ENCODE measurements at places on chromosomes 6 and 20.

GRCh38 chr6:35053701-35054100, 87.4 kb downstream of the TCP11 start:
- no peak for DNase-seq

- DNase-seq: no peak
Measured at GRCh38 chr6:38755874-38756273, 40.8 kb downstream of the DNAH8 start.

DNA sequence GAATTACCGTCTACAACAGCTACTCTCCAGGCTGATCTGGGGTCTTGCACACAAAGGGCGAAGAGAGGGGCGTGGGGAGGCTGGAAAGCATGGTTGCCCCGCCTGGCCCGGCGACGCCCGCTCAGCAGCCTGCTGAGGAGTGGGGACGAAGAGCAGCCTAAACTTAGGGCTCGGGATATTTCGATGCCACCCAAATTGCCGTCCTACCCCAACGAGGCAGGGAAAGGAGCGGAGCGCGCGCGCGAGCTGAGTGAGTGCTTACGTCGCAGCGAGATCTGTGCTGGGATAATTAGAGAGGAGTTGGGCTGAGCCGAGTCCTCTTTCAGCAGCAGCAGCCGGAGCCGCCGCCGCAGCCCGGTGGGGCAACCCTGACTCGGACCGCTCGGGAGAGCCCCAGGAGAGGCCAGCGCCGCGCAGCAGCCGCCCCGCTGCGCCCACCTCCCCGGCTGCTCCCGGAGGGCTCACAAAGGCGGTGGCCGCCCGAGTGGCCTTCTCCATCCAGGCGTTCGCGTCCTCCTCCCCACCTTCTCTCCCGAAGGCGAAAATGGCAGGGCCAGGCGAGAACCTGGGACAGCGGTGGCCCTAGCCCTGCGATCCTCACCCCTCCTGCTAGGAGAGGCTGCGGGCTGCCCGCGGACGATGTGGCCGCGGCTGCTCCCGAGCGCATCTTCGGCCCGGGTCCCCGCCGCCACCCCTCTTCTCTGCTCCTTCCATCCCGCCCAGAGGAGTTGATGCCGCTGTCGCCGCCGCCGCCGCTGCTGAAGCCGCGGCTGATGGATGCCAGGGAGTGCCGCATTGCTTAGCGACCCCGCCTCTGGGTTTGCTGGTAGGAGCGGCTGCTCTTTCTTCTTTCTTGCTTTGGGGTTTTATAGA, at the start of gene CLVS2:
Gene CLVS2 (plus strand): TSS at position 315 of the 873 bp plus-strand sequence. CDS start 1,543 bp downstream, outside the sequence.
- no peak for DNase-seq

- no peak for DNase-seq
Measured at GRCh38 chr6:128743974-128744765, 138.8 kb upstream of the LAMA2 start.

- DNase-seq: no peak
Measured at GRCh38 chr6:161503570-161503969, 229.7 kb upstream of the AGPAT4 start.

DNA sequence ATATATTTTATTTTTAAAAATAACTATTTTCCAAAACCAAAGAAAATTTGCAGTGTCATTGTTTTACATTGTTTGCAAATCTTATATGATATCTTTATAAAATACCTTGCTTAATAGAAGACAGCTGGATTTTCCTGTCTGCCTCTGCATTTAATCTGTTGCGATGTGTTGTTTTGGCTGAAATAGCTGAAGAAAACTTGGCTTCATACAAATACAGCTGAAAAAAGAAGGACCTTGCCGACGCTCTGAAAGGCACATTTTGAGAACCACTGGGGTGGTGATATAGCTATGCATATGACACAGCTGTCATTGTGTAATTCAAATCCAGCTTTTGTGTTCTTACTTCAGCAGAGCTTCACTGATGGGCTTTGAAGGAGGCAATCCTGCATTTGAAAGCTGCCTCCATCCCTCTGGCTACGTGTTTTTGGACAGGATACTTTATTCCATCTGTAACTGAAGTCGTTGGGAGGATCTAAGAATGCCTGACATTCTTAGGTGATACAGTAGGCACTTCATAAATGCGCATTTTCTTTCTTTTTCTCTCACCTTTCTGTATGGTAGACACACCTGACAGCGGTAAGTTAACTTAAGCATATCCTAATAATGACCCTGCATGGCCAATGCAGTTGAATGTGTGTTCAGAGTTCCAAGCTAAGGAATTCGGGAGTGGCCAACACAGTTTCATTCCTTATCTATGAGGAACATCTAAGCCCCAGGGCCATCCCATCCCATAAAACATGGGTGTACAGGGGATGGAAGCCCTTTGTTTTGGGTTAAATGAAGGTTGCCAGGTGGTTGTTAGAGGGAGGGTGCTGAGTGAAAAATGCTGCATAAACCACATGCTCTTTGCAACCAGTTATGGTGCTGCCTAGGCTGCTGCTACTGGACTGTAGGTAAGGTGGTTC, 213.0 kb downstream of the TFAP2A start:
- no peak for DNase-seq

DNA sequence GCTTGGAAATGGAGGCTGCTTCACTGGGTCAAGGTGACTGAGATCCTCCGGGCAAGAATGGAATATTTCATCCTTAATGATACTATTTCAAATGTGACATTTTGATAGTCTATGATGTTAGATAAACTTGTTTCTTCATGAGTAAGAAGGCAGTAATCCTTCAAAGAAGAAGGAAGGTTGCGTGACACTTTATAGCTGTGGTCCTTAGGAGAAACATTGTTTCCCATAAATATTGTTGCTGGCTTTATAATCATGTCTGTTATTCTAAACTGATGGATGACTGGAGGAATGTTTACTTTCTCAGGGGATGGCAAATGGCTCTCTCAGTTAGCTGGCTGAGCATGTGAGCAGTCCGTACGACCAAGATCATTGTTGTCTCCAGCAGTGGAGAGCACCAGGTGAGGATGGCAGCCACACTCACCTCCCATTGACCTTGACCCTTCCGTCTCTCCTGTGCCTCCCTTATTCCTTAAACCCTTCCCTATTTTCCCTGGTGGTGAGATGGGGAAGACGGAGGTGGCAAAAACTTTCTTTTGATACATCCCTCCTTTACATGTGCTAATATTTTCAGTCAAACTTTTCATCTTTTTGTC, 171.2 kb upstream of the OLIG3 start:
- DNase-seq: no peak

- no peak for DNase-seq
Measured at GRCh38 chr6:3913077-3913957, 64.1 kb downstream of the FAM50B start.

GRCh38 chr6:35008858-35009257, 119.8 kb downstream of the ANKS1A start:
- DNase-seq: no peak

DNA sequence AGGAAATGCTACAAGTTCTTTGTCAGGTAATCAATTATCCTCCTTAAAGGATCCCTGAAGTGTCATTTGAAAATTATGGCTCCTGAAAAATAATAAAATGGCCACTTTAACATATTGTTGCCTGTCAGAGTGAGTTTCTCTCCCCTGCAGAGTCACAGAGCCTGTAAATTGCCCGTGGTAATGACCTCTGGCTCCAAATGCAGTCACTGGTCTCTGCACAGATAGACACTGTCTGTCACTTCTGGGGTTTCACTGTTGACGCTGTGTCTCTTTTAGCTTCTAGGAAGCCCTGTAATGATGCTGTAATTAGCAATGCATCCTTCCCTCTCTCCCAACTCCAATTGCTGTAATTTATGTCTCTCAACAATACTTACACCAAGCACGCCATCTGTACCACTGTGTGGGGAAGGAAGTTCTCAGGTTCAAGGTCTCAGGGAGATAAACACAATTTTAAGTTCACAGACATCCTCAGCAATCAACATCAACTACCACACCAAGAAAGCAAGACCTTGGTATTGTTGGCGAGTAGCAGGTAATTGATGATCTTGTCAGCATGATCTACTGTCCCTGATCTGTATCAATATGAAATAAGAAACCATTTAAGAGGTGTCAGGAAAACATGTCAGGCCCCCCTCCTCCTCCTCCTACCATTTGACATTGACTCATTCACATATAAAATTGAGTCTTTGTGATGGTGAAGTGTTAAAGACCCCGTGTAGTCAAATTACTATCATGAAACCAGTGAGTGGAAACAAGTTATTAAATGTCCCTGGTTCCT, 91.2 kb upstream of the SULF2 start:
- no peak for DNase-seq

DNA sequence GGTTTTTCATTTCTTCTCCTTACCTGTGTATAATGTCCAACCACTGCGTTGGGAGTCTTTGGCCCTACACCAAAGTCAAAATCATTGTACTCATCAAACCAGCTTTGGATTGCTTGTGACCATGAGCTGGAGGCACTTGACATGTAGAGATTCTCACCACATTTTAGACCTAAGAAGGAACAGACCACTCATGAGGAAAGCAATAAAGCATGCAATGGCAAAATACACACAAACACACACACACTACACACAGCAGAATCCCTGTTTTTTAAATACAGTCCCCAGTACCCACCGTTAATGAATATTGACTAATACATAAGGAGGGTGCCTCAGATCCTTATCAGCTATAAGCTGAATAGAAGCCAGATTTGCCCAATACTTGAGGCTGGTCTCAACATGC, 10.5 kb downstream of the CRISP3 start:
- no peak for DNase-seq

DNA sequence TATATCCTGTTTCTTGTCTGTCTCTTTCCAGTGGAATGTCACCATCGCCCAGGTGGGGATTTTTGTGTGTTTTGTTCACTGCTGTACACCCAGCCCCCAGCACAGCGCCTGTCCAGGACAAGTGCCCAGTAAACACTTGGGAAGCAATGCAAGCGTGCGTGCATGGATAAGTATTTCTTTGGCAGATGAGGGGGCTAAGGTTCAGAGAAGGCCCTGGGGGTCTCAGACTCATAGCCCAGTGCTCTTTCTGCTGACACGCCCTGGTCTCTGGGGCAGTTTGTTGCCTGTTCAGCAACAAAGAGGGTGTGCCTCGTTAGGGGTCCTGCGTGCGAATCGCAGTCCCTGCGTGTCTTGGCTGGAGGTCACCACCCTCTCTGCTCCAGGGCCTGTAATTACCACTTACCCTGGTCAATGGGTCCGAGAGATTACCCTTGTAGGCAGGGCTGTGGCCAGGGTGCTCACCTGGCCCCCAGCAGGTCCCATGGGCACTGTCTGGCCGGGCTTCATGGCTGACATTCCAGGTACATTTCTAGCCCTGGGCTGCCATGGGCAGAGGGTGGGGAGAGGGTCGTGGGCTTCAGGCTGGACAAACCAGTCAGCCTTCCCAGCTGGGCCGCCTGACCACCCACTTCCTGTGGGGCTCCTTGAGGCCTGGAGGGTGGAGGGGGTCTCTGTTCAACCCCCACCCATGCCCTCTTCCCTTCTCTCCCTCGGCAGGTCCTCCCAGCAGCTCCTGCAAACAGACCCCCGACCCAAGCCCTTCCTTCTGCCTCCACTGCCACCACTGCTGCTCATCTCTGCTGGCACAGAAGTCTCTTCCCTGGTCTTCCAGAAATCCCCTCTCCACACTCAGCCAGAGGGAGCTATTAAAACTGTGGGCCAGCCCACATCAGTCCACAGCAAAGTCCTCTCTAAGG, 87.1 kb downstream of the CEBPB start:
- DNase-seq: no peak

DNA sequence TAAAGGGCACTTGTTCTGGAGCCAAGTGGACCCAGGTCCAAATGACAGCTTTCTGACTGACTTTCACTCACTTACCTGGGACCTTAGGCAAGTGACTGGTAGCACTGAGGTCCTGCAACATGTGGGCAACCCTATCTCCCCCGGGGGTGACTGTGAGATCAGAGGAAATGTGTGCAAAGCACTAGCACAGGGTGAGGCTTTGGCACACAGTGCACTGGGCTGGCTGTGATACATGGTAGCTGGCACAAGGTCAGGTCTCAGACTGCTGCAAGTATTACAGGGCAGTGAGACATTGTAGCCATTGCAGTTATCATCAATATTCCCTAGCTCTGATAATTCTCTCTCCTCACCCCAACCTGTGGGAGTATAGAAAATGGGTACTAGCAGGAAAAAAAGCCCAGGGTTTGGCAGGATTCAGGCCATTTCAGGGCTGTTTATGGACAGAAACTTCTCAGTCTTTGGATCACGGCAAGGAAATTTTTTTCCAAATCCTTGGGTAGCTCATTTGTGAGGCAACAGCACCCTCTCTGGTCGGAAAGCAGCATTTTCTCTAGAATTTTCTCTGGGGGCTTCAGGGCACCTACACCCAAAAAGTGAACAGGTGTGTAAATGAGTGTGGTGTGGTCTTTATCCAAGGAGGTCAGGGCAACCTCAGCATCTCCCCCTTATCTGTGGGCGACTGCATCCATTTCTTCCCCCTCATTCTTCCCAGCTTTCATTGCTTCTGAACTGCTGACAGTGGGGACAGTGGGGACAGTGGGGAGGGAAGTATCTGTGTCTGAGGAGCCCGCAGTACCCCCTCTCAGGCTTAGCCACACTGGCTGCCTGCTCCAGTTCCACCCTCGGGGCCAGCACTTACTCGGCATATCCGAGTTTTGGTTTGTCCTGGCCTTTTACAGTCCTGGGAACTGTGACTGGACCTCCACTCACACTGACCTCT, 148.7 kb upstream of the PHACTR3 start:
- DNase-seq: no peak

- no peak for DNase-seq
Measured at GRCh38 chr6:156931283-156931682, 154.1 kb downstream of the ARID1B start.

DNA sequence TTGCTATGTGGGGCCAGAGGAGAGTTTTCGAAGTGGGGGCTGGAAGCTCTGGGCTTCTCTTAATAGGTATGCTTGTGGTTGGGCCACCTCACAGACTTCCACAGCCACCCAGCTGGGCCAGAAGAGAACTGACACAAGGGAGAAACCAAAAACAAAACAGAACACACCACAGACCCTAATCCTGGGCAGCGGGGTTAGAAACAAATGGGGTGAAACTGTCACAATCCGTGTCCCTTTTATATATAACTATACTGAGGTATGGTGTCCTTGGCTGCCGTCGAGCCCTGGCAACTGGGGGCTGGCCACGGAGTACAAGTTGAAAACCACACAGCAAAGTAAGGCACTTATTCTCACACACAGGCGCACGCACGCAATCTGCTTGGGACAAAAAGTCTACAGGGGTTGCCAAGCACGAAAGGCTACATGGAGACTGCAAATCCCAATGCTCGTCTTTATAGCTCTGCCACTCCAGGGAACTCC, 78.3 kb downstream of the TRAM2 start:
- DNase-seq: no peak

DNA sequence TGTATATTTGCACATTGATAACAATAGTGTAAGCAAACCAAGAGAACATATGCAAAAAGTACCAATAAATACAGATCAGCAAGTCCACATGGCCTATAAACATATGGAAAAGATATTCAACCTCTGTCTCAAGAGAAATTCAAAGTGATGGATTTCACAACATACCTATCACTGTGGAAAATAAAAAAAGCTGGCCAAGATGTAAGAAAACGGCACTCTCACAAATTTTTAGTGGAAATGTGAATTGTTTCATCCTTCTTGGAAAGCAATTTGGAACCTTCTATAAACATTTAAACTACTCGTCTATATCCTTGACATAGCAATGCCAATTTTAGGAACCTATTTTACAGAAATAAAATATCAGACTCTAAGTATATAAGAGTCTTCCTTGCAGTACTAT, 559.8 kb downstream of the QKI start:
- no peak for DNase-seq
